Stimulated activated CD8-positive, alpha-beta memory T cell treated with anti-CD3 and anti-CD28 coated beads, Interleukin-7, amount 100 ng/mL, for 1 hour (primary cell): ENCODE measurements at places on chromosomes 2 and 18.

GRCh38 chr2:72210470-72210869, 62.8 kb upstream of the CYP26B1 start:
- no peak for DNase-seq

DNA sequence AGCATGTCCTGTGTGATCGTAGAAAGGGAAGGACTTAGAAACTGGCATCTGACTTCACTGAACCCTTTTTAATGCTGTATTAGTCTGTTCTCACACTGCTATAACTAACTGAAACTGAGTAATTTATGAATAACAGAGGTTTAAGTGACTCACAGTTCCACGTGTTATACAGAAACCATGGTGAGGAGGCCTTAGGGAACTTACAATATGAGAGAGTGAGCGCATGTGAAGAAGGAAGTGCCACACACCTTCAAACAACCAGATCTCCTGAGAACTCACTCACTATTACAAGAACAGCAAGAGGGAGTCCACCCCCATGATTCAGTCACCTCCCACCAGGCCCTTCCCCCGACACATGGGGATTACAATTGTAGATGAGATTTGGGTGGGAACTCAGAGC, 811.3 kb downstream of the CPS1 start:
- DNase-seq: no peak

- DNase-seq: no peak
Measured at GRCh38 chr2:36520431-36520830, 77.5 kb downstream of the FEZ2 start.

- no peak for DNase-seq
Measured at GRCh38 chr18:71336576-71337210, 1047.8 kb downstream of the SOCS6 start.

GRCh38 chr2:233690444-233690843, 2.2 kb upstream of the UGT1A6 start:
- no peak for DNase-seq

- DNase-seq: no peak
Measured at GRCh38 chr2:190922376-190922775, 41.8 kb downstream of the GLS start.
